ENCODE measurements at places on chromosomes 11 and 22.

GRCh38 chr22:40348025-40348658 lies 1.8 kb downstream of the ADSL start:
- DNase-seq: peak; percentile 52

- no peak for DNase-seq
Observed at GRCh38 chr11:18490736-18491485, 35.3 kb downstream of the LDHAL6A start.

GRCh38 chr11:72013765-72014711 lies 15.3 kb downstream of the IL18BP start:
- DNase-seq: no peak

DNA sequence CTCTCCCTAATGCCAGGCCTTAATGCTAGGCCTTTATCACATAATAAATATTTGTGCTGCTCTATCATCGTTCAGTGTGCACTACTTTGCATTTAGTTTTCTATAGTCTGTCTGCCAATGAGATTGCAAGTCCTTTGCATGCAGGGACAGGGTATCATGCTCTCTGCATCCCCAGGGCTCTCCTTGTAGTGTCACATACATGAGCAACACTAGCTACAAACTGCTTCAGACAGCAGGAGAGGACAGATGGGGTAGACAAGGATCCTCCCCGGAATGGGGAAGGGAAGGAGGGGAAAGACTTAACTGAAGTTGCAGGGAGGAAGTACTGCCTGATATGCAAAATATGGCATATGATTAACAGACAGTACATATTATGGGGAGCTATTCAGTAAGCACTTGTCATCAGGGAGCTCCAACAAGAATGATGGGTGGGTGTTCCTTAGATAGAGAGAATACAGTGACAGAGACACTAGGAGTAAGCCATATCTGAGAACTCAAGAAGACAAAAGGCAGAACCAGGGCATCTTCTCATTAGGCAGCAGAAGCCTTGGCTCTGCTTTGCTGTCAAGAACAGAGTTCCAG lies 42.8 kb downstream of the ZNF202 start:
- no peak for DNase-seq

GRCh38 chr11:119029340-119030028 lies 1.2 kb downstream of the SLC37A4 start:
- no peak for DNase-seq

DNA sequence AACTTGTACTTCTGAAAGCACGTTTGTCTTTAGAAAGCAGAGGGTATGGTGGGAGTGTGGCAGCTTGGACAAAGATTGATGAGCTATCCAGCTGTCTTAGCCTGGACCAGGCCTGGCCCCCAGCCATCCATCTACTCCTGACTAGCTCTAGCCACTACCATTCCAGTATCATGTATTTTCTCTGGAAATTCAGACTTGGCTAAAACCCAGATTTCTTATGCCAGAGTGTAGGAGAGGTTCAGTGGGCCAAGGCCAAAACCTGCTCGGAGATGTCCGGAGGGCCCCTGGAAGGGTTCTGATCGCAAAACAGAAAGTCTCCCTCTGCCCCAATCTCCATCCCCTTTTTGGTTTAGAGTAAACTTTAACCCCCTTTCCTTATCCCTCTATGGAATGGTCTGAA lies 24.8 kb upstream of the MTCH2 start:
- no peak for DNase-seq

DNA sequence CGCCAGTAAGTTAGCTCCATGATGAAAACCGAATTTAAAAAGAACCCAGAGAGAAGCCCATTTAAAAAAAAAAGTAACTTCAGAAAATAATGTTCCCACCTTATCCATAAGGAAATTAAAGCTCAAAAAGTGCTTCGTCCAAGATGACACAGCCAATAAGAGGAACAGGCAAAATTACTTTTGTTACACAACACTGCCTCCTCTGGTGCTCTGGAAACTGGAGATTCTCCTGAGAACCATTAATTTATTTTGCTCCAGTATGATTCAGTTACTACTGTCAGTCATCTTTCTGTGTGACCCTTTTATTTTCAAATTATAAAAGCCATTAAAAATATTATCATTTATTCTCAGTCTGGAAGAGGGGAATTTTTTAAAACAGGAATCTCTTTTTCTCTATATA lies 2.0 kb downstream of the IFT27 start:
- no peak for DNase-seq

DNA sequence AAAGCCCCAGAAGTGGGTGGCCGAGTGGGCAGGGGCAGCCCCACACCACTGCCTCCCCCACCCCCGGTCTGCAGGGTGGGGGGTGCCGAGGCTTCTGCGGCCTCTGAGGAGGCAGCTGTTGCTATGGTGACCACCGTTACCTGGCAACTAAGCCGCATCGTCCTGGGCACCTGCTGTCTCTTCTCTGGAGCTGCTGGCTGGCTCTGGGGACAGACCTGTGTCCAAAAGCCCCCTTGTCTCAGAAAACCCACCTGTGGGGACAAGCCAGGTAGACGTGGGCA lies 79.9 kb upstream of the PRR5 start:
- no peak for DNase-seq

- no peak for DNase-seq
Observed at GRCh38 chr22:47281126-47282106, 519.0 kb downstream of the TBC1D22A start.

- no peak for DNase-seq
Observed at GRCh38 chr11:122037911-122038310, 78.1 kb downstream of the BLID start.

- peak; percentile 14 for DNase-seq
Observed at GRCh38 chr11:1693327-1694063, 3.5 kb upstream of the KRTAP5-6 start.

- no peak for DNase-seq
Observed at GRCh38 chr11:125317416-125317815, 152.9 kb downstream of the PKNOX2 start.

GRCh38 chr11:126507646-126508045 lies 152.2 kb downstream of the ST3GAL4 start:
- no peak for DNase-seq

DNA sequence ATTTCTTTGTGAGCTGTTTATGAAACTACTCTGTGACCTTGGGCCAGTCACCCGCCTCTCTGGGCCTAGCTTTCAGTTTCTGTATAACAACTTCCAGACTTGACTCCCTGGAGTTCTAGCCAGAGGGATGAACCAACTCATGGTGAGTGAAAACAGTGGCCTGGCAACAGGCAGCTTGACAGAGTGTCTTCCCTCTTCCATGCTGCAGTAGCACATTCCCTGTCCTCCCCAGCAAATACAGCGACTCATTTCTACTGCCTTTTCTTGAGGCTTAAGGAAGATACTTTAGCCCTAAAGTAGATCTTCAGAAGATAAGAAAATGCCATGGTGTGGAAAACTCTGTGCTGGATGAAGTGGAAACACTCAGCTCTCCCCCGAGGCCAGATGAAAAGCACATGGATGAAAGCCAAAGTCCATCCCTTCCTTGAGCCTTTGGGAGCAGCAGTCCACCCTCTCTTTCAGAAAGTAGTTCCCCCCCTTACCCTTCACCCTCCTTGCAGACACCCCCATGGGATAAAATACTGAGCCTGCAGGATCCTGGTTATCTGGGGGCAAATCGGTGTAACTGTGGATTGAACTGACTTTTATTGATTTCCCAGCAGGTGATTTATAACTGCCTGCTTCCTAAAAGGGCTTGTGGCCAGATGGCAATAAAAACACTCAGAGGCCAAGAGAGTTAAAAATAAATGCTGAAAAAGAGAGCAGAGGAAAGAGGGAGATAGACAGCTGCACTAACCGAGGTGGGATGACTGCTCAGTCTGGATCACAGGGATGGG lies 24.1 kb downstream of the IRAG1 start:
- DNase-seq: no peak

- no peak for DNase-seq
Observed at GRCh38 chr11:78190871-78191538, 2.3 kb downstream of the USP35 start.

DNA sequence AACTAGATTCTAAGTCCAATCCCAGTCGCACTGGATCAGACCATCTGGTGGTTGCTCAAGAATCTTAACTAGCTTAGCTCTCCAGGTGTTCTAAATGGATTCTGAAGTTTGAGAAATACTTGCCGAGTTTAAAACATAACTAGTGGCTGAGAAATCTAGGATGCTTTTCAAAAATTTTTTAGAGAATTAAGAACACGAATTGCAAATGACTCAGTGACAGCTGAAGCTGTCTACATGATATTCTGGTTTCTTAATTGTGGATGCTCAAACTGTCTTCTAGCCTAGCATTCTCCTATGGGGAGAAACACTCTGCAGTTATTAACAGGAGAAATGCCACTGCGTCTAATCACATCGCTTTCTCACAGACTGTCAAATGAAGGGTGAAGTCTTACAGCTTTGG lies 20.2 kb upstream of the TP53AIP1 start:
- no peak for DNase-seq

DNA sequence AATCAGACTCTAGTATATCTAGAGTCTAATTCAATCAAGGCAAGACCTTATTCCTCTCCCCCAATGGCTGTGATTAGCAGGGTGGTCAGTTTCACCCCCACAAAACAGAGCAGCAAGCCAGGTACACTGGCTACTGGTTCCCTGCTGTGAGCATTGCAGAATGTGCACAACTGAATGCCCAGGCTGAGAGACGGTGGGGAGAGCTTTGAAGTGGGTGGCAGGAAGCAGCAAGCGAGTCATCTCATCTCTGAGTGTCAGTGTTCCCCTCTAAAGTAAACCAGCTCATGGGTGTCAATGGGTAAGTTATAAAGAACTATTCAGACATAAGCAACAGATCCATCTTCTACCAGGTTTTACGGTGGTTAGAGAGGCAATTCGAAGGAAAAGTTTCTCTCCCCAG lies 37.6 kb downstream of the GAB4 start:
- DNase-seq: no peak

GRCh38 chr11:67544616-67545242 lies 21.5 kb upstream of the CABP2 start:
- no peak for DNase-seq

- DNase-seq: no peak
Observed at GRCh38 chr22:35564975-35565867, 24.6 kb downstream of the RASD2 start.

DNA sequence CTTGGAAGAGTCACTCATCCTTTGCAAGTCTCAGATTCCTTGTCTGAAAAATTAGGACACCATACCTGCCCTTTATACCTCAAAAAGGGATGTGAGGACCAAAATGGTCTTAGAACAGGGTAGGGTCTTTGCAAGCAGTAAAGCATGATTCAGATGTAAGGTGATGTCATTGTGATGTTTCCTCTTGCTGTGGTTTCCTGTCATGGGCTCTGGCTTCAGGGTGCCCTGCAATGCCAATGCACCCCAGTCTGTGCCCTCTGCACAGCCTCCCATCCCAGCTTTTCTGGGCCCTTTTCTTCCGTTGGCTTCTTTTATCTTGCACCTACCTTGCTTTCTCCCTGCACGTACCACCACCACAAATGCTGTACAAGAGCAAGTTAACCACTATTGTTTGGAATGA lies 87.8 kb upstream of the NNMT start:
- no peak for DNase-seq

GRCh38 chr22:41501209-41501608 lies 32.3 kb downstream of the ACO2 start:
- no peak for DNase-seq

- DNase-seq: no peak
Observed at GRCh38 chr22:48696371-48696770, 1131.3 kb downstream of the BRD1 start.

DNA sequence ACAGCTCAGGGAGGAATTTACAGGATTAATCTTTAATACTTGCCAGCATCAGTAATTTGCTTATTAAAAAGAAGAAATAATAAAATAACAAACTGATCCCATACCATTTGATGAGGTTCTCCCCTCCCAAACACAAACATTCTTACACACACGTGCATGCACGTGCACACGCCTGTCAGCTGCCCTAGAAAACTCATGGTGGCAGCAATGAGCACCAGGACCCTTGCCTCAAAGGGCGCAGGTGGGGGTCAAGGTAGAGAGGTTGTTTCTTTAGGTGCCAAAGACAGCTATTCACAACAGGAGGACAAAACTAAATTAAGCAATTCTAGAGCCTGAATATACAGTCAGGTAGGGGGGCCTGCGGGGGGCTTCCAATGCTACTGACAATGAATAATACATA lies 219.3 kb downstream of the BUD13 start:
- no peak for DNase-seq

- DNase-seq: no peak
Observed at GRCh38 chr11:134781380-134781866, 369.4 kb upstream of the B3GAT1 start.

DNA sequence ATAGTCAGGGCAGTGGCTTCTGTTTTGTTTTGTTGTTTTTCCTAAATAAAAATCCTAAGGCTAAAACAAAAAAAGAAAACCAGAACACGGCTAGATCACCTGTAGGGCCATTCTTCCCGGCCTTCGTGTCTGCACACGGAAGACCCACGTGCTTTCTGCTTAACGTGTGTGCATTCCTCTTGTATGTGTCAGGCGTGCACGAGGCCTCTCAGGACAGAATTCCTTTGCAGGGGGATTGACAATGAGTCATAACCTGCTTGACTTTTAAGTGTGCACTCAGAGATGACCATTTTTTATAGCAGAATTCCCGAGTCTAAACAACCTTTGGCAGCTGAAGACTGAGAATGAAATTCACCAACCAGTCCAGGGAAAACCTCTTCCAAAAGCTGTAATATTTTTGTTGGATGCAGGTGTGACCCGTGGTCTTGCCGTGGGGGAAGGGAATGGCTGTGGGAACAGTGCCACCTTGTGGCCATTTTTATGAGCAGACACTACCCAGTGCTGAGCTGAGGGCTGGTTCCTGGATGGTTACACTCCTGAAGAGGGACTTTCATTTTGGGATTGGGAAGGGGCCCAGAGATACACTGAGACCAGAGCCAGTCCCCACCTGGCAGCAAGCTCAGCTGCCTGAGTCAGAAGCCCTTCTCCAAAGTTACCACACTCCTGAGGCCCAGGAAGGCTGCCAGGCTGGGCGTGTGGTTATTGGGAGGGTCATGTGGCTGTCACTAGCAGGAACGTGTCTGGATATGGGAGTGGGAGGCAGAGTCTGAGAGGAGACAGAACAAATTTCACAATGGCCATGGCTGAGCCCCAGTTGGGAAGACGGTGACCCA lies 35.7 kb upstream of the DKK3 start:
- DNase-seq: no peak

DNA sequence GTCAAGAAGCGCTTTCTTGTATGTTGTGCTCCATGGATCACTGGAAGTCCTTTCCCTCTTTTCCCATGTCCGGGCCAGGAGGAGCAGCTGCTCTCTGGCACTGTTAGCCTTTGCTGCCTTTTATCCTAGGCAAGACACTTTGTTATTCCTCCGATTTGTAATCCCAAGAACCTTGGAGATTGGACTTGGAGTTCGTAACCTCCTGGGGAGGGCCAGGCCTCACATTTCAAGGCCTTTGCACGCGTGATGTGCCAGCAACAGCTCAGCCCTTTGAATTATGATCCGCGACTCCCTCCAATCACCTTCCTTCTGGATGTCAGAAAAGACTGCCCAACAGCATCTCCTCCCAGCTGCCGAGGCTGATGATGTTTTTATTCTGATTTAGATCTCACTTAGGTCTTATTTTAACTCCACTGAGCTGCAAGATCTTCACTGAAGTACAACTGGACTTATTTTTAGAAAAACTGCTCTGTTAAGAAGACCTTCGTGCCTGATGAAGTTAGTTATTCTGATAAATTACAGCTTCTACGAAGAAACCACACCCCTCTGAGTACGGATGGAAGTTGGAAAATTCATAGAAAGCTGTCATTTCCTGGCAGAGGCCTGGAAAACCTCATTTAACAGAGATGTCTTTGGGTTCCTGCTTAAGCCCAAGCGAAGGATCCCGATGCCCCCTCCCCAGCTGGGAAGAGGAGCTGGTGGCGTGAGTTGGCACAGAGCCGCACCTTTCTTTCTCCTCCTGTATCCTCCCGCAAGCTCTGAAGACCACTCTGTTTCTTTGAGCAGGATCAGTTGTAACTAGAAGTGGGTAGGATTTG lies 62.4 kb downstream of the PARVB start:
- DNase-seq: no peak

- DNase-seq: no peak
Observed at GRCh38 chr11:86931548-86932258, 23.5 kb downstream of the FZD4 start.

Measured in activated CD8-positive, alpha-beta memory T cell treated with anti-CD3 and anti-CD28 coated beads for 1 hour (primary cell).